ENCODE measurements at places on chromosomes 3 and 15.

GRCh38 chr3:182464513-182465145 is 328.7 kb upstream of the ATP11B start:
- no peak for DNase-seq

- peak; percentile 79 for DNase-seq
Measured at GRCh38 chr3:48695393-48695753, 9.7 kb upstream of the NCKIPSD start.

- no peak for DNase-seq
Measured at GRCh38 chr3:100136921-100137320, 22.6 kb upstream of the FILIP1L start.

DNA sequence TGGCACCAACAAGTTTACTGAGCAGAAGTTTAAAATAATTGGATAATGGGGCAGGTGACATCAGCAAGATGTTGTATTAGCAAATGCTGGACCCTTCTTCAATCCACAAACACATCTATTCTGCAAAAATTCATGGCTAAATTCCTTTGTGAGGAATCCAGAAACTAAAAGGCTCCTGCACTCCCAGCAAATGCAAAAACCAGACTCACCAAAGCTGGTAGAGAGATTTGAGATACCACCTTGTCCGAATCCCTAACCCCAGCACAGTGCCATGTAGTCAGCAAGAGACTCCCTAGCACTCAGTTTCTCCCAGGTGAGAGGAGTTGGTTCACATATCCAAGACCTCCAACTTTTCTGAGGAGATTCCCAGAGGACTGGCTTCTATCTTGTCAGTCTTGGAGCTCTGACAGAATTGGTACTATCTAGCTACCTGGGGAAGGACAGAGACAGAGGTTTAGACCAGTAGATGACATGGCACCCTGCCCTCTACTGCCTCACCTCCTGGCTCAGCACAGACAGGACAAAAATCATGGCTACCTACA is 21.8 kb downstream of the GREM1 start:
- no peak for DNase-seq

- DNase-seq = no peak
Measured at GRCh38 chr3:189787632-189788031, 156.4 kb downstream of the TP63 start.

DNA sequence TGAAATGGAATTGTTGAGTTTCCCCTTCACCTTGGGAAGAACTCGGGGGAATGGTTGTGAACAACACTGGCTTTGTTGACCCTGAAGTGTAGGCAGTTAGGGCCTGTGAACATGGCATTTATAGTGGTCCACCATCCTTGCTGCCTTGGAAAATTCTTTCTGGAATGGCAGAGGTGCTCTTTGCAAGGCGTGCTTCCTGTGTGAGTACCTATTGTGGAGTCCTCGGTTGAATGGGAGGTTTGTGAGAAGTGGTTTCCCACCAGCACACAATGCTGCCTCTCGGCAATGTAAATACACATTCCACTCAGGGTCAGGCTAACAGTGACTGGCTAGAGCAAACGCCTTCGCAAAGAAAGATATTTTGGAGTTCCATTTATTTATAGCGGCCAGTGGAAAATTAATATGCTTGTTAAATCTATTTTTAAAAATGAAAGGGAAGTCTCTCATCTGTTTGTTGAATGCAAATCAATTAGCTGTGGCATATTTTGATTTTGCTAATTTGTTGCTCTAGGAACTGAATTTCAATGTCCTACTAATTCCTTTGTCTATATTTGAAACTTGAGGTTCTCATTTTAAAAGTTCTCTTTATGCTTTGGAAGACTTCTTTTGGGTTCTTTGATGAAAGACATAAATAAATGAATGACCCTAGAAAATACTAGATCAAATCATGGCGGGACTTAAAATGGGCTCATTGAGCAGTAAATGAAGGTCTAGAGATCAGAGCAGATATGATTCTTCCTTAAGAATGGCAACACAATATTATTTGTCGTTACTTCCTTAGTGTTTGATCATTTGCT is 59.5 kb downstream of the FNDC3B start:
- DNase-seq = no peak
